ENCODE measurements at places on chromosomes 4 and X. TPM values are rescaled to one million over a fixed set of nuclear protein-coding genes. Genes with fewer than 3 reads are reported as not detected.

GRCh38 chrX:47143894-47144625 is 442 bp downstream of the NDUFB11 start:
- H3K27me3 ChIP-seq = peaks cover 7% of the 10 kb centered on the region
- H3K27ac ChIP-seq = peak overlapping the region; percentile 81
- H3K36me3 ChIP-seq = peaks cover 9% of the 10 kb centered on the region
- peak; percentile 8 for DNase-seq
- H3K4me1 ChIP-seq = peaks cover 10% of the 10 kb centered on the region

DNA sequence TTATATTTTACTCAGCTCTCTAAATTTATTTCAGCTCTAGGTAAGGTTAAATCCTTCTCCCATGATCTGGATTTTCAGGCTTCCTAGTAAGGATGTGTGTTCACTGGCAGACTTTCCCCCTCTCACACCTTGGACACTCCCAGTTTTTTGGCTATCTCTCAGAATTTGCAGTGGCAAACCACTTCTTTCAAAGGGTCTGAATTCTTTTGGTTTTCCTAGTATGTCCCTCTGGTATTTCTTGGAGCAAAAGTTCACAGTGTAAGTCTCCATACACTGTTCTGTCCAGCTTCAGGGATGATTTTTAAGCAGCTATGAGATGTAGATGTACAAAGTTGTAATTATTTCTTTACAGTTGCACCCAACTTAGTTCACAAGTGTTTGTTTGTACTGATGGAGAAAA is 653.8 kb upstream of the GALNT7 start:
- no peak for DNase-seq
- no peak overlapping the region for H3K27ac ChIP-seq
- H3K27me3 ChIP-seq = peaks cover 2% of the 10 kb centered on the region
- H3K4me3 ChIP-seq = no peak overlapping the region
- H3K36me3 ChIP-seq = no peaks in the 10 kb centered on the region
- no peaks in the 10 kb centered on the region for H3K4me1 ChIP-seq

DNA sequence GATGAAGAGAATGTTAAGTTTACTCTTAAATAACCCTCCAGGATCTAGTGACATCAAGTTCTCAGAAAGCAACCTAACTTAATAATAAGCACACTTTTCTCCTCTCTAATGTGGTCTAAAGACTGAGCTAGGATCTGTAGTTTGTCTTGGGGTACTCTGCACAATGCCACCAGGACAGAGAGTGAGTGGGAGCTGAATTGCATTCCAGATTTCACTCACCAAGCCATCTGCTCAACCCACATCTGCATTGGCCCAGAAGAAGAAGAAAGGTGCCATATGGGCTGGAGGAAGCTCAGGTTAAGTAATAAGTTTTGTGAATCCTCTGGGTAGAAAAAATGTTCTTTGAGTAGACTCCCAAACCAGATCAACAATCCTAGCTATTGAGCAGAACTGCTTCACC is 384.6 kb downstream of the PPP3CA start:
- no peaks in the 10 kb centered on the region for H3K36me3 ChIP-seq
- H3K27me3 ChIP-seq = no peaks in the 10 kb centered on the region
- H3K27ac ChIP-seq = no peak overlapping the region
- H3K4me3 ChIP-seq = no peak overlapping the region

DNA sequence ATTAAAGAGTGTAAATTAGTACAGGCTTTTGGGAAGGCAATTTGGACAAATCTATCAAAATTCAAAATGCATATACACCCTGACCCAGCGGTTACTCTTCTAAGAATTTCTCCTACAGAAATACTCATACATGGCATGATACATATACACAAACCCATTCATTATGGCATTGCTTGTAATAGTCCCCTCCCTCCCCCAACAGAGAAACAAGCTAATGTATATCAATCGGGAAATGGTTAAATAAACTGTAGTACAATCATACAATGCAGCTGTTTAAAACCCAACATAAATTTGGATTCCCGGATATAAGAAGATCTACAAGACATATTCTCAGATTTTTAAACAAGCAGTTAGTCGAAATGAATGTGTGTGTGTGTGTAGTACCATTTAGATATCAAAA is 808 bp downstream of the HUWE1 start:
- H3K36me3 ChIP-seq = peaks cover 6% of the 10 kb centered on the region
- H3K27me3 ChIP-seq = peaks cover 7% of the 10 kb centered on the region
- DNase-seq = no peak

DNA sequence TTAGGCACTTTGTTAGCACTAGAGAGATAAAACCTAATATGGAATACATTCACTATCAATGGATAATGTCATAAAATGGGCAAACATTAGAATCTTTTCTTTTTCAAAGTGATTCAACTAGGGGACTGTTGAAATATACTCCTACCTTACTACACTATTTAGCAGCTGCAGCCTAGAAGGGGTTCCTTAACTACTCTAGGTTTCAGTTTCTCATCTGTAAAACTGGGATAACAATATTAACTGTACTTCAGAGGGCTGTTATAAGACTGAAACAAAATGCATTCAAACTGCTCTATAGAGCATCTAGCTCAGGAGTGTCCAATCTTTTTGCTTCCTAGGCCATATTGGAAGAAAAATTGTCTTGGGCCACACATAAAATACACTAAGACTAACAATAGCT is 147.4 kb downstream of the CDS1 start:
- H3K4me1 ChIP-seq = peaks cover 2% of the 10 kb centered on the region
- no peak overlapping the region for H3K4me3 ChIP-seq
- peak overlapping the region; percentile 20 for H3K27ac ChIP-seq
- no peak for DNase-seq
- peaks cover 10% of the 10 kb centered on the region for H3K36me3 ChIP-seq

GRCh38 chr4:86825511-86825910 is 23.7 kb downstream of the SLC10A6 start:
- no peak for DNase-seq
- peaks cover 3% of the 10 kb centered on the region for H3K4me1 ChIP-seq
- no peaks in the 10 kb centered on the region for H3K36me3 ChIP-seq

DNA sequence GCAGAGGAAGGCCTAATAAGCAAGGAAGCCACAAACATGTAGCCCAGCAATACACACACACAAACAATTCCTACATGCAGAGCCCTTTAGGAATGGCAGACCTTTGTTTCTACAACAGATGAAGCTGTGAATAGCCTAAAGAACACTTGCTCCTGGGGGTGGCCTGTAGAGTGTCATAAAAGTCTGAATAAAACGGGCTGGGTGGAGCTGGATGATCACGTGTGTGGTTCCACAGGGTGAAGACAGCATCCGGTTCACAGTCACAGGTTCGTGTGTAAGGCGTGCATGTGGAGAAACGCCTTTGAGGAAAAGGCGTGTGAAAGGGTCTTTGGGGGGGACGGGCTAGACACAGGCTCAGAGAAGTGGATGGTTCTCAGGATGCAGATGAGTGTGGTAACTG is 156.1 kb downstream of the AFAP1 start:
- no peak for DNase-seq
- peaks cover 17% of the 10 kb centered on the region for H3K4me1 ChIP-seq
- peaks cover 24% of the 10 kb centered on the region for H3K36me3 ChIP-seq
- peaks cover 2% of the 10 kb centered on the region for H3K27me3 ChIP-seq

DNA sequence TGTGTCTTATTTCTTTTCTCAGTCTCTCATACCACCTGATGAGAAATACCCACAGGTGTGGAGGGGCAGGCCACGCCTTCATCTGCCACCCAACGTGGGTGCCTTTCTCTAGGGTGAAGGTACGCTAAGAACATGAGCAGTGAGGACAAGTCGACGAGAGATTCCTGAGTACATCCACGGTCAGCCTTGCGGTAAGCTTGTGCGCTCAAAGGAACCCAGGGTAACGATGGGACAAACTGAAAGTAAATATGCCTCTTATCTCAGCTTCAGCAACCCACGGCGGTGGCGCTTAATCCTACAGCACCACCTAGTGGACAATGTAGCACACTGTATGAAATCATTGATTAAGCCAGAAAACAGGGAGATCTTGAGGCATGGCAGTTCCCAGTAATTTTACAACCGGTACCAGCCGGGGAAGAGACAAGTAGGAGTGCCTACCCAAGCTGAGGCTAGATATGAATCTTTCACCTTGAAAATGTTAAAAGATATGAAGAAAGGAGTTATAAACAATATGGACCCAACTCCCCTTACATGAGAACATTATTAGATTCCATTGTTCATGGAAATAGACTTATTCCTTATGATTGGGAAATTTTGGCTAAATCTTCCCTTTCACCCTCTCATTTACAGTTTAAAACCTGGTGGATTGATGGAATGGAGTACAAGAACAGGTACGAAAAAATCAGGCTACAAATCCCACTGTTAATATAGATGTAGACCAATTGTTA is 63.0 kb downstream of the ZNF732 start:
- H3K36me3 ChIP-seq = peaks cover 61% of the 10 kb centered on the region
- H3K27me3 ChIP-seq = peaks cover 2% of the 10 kb centered on the region
- H3K27ac ChIP-seq = no peak overlapping the region
- H3K4me3 ChIP-seq = peak overlapping the region; percentile 49

DRD5 gene
- total RNA-seq = not detected

PAGE1 gene
- not detected for total RNA-seq

- no peak overlapping the region for H3K4me3 ChIP-seq
- peaks cover 3% of the 10 kb centered on the region for H3K4me1 ChIP-seq
- H3K27me3 ChIP-seq = no peaks in the 10 kb centered on the region
- no peaks in the 10 kb centered on the region for H3K36me3 ChIP-seq
- no peak overlapping the region for H3K27ac ChIP-seq
- no peak for DNase-seq
Observed at GRCh38 chr4:149676076-149676475, 139.6 kb downstream of the IQCM start.

GRCh38 chr4:20418861-20419451 is 167.3 kb downstream of the SLIT2 start:
- no peak for DNase-seq
- H3K27me3 ChIP-seq = no peaks in the 10 kb centered on the region
- no peaks in the 10 kb centered on the region for H3K4me1 ChIP-seq
- H3K27ac ChIP-seq = no peak overlapping the region

CUL4B gene
- 44.3 TPM for total RNA-seq

NPY2R gene
- total RNA-seq = 3.6 TPM

GRCh38 chrX:153885968-153886903 is at the start of gene L1CAM:
L1CAM (minus strand) TSS chrX:153886173; CDS start chrX:153875836, 10,337 bp downstream.
- H3K27ac ChIP-seq = no peak within 1 kb of the TSS
- no peak within 1 kb of the TSS for H3K4me3 ChIP-seq
- no peaks in the 10 kb centered on the region for H3K36me3 ChIP-seq
- peaks cover 9% of the 10 kb centered on the region for H3K27me3 ChIP-seq
- no peaks in the 10 kb centered on the region for H3K4me1 ChIP-seq
